Stimulated activated CD4-positive, alpha-beta T cell treated with anti-CD3 and anti-CD28 coated beads, Interleukin-15, amount 100 ng/mL, for 24 hours (primary cell): ENCODE measurements at places on chromosomes 1 and 21.

GRCh38 chr1:169048043-169048442 lies 58.4 kb upstream of the ATP1B1 start:
- peak; percentile 9 for DNase-seq

DNA sequence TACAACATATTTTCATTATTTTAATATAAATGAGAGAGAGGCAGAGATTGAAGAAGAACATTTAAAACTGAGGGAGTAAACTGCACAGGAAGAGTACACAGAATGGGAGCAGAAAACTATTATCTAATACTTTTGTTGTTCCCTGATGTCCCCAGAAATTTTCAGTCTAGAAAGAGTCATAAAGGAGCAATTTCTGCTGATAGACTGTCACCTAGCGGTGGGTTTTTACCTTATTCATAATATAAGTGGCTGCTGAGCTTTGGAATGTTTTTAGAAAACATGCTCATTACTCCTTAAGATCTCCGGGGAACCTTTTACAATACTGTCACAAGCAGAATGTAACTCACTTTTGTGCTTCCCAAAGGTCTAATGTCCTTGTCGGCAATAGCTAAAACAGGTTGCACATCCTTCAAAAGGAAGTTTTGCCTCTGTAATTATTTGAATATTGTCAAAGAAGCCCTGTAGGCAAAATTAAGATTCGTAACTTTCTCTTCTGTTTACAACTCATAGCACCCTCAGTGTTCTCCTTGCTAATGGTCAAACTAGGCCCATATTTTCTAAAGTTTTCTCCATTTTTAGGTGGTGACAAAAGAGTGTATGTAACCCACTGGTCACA lies 4.9 kb upstream of the NPL start:
- DNase-seq = peak; percentile 10

DNA sequence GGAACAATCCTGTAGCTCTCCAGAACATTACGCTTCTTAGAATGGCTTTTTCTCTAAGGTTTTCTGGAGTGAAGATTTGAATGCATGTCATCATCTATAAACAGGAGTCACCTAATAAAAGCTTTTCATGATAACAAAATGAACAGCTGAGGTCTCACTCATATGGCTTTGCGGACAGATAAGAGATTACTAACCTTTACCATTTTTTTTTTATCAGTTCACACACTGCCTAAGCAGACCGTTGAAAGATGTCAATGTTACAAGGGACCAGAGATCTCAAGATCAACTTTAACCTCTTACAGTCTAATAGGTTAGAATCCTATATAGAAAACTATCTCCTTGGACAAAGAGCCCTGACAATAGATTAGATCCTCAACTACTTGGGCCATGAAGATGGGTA lies 41.4 kb downstream of the SCMH1 start:
- DNase-seq = no peak

DNA sequence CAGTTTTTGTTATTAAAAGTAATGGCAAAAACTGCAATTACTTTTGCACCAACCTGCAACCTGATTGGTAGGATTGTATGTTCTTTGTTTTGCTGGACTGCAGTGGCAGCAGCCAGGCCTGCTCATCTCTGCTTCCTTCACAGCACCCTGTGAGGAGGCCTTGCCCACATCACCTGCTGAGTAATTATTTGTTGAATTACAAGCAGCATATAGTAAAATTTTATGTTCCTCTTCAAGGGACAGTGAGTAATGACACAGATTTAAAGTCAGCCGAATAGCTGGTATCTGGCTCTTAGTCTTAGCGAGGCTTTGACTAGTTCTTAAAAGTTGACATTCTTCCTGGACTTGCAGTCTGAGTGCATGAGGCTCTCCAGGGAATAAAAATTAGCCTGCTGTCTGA lies 435.1 kb downstream of the PRDM2 start:
- no peak for DNase-seq

DNA sequence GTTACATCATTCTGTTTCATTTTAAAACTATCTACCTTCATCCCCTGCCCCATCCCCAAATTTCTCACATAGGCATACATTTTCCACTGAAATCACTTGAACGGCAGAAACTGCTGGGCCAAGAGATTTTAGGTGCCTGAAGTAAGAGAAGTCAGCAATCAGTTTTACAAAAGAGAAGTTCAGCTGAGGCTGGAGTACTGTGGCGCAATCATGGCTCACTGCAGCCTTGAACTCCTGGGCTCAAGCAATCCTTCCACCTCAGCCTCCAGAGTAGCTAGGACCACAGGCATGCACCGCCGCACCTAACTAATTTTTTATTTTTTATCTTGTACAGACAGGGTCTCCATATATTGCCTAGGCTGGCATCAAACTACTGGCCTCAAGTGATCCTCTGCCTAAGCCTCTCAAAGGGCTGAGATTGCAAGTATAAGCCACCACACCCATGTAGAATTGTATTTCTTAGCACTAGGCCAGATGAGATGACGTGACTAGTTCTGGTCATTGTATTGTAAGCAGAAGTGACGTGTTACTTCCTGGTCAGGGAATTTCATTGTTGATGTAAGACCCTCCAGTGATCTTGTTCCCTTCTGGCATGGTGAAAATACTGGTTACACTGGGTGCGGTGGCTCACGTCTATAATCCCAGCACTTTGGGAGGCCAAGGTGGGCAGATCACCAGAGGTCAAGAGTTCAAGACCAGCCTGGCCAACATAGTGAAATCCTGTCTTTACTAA lies 7.1 kb downstream of the BECN2 start:
- no peak for DNase-seq

DNA sequence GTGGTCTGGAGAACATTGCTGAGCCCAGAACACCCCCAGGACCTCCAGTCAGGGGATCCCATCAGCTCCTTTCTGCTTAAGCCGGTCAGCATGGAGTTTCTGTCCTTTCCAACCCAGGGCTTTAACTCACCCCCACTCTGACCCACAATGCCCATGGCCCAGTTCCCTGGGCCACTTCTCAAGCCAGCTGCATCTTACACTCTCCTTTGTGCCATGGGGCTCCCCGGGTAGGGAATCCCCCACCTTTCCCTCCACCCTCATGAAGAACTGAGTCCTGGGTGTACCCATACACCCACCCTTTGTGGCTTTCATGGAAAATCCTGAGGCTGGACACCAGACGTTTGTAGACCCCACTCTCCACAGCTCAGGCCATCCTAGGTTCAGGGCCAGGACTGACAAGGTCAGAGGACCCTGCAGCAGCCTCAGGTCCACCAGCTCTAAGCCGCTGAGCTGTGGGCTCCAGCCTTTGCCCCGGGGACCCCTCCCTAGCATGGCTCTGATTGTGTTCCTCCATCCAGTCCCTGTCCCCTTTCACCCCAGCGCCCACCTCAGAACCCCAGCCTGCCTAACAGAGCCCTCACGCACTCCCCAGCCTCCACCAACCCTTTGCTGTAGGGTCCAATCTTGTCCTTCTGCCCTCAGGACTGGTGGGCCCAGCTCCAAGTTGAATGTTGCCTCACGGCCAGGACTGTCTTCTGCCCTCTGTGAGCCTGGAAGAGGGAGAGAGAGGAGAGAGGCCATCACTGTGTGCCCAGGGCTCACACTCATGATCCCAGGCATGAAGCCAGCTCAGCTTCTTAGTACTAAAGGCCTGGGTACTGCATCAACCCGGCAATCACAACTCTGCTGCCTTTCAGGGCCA lies 394.8 kb downstream of the MATN1 start:
- DNase-seq = no peak

GRCh38 chr1:208944981-208945451 lies 638.5 kb upstream of the CAMK1G start:
- DNase-seq = no peak

DNA sequence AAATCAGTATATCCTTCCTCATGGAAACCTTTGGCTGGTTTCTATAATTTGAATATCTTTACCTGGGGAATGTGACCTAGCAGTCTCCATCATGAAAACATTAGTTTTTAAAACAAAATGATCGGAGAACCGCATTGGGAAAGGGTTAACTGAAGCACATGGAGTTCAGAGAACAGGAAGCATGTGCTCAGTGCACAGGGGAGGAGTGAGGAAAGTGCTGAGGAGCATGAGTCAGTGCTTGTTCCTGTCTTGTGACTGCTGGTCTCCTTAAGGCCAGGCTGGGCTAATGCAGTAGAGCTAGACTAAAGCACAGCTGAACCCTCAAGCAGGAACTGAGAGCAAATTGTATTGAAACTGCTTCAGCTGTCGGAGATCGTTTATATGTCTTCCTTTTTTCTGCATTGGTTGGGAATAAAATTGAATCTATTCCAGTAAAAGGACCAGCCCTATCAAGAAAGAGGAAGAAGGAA lies 5.8 kb downstream of the IFI16 start:
- peak; percentile 78 for DNase-seq

DNA sequence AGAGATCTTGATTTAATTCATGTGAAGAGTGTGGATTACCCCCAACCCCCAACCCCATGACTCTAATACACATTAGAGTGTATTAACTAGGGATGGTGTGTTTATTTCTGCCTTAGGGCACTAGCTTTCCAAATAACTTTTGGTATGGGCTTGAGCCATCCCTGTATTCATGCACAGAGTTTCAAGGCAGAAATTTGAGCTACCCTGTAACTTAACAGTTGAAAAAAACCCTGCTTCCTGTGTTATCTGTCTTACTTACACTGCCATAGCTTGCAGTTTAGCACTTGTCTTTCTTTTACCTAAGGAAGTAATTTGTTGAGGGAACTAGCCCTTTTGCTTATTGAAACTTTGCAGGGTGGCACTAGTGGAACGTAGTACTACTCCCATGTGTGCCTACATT lies 6.3 kb downstream of the SRSF11 start:
- DNase-seq = no peak

GRCh38 chr1:75533085-75533484 lies 77.8 kb downstream of the SLC44A5 start:
- DNase-seq = no peak
